ENCODE measurements at places on chromosomes 5 and 9.

DNA sequence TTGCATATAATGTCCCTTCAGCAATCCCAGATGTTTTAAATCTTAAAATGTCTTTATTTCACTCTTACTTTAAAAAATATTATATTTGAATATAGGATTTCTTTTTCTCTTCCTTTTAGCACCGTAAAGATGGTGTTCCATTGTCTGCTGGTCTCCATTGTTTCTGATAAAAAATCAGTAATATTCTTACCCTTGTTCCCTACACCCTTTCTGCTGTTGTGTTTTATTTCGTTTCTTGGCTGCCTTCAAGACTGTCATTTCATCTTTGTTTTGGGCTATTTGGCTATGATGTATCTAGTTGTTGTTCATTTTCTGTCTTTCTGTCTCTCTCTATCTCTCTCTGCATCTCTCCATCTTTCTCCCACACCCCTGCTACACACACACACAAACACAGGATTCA is 197.9 kb downstream of the IRX2 start:
- DNase-seq = no peak

- no peak for DNase-seq
Observed at GRCh38 chr5:20570486-20570885, 582.5 kb upstream of the CDH18 start.

GRCh38 chr5:118253225-118254061 is 734.9 kb downstream of the DTWD2 start:
- no peak for DNase-seq

GRCh38 chr5:84632418-84632817 is 247.7 kb upstream of the EDIL3 start:
- DNase-seq = no peak

- peak; percentile 66 for DNase-seq
Observed at GRCh38 chr9:98074115-98074990, 17.8 kb downstream of the NANS start.

DNA sequence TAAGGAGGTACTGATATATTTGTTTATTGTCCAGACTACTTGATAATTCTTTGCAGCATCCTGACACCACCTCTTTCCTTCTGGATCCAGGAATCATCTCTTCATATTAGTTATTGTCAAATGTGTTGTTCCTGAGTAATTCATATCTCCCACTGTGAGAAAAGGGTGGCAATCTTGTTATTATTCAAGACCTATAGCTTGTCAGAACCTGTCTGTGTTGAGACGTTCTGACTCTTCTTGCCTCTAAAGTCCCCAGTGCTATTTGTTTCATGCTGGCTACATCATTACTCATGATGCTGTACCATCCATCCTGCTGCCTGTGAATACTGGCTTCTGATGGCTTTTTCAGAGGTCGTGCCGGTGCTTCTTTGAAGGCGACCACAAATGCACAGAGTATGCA is 68.7 kb upstream of the TAF11L2 start:
- DNase-seq = no peak

DNA sequence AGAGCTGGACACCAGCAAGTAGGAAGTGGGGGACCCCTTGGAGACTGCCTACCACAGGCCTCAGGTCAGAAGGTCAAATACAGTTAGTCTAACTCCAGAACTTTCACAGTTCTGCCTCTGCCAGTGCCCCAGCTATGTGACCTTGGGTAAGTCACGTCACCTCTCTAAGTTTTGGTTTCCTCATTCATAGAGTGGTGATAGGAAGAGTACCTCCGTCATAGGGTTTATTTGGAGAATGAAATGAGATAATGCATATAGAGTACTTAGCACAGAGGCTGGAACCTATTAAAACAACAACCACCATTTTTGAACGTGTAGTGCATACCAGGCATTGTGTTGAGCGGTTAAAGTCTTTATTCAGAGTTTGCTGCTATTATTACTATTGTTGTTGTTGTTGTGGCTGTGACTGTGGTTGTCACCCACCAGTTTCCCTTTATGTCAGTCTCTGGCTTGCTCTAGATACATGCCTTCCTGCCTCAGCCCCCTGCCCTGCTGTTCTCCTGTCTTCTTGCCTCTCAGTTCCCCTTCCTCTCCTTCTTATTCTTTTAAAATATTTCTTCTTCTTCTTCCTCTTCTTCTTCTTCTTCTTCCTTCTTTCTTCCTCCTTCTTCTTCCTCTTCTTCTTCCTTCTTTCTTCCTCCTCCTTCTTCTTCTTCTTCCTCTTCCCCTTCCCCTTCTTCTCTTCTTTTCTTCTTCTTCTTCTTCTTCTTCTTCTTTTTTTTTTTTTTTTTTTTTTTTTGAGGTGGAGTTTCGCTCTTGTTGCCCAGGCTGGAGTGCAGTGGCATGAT is 67.8 kb downstream of the RALGPS1 start:
- DNase-seq = peak; percentile 49

DNA sequence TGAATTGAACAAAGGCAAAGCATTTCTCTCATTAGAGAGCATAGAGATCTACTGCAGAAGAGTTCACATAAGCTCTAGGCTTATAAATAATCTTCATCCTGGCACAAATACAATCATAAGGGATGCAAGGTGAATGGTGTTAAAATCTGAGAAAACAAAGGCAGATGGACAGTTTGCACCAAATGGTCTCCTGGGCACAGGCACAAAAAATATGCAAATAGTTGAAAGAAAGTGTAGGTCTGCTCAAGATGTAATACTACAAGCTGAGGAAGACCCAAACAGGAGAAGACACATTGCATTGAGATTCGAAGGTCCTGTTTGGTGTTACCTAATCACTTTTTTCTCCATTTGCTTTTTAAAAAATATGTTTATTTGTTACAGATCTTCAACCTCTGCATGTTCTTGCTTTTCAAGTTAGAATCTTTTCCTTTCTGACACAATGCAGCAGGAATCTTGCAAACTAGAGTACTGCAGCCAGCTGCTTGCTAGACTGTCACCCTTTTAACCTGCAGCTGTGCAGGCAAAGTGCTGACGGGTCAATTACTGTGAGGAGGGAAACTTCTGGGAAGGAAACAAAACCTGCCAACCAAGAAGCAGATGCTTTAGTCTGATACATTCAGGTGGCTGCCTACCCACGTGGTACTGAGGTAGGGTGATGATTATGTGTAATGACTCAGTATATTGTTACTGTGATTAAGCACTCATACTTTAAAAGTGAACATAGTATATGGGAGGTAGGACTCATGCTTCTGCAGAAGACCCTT is 1048.6 kb upstream of the SEMA6A start:
- DNase-seq = no peak

DNA sequence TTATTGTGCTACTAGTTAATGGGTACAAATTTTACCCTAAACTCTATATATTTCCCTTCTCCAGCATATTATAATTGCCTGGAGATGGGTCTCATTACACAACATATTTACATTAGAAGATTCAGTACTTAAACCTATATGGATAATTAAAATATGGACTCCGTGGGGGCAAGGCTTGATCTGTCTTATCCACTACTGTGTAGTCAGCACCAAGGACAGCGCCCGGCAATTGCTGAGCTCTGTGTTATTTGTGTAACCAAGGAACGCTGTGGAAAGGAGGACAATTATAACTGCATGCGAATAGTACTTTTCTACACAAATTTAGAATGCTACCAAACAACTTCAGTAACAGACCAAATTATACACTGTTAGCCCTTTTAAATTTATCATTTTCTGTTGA is 77.7 kb downstream of the DNAH5 start:
- DNase-seq = no peak

GRCh38 chr5:156534906-156535485 is 208.0 kb downstream of the SGCD start:
- no peak for DNase-seq

- DNase-seq = no peak
Observed at GRCh38 chr5:61731267-61731945, 399.3 kb downstream of the ZSWIM6 start.

DNA sequence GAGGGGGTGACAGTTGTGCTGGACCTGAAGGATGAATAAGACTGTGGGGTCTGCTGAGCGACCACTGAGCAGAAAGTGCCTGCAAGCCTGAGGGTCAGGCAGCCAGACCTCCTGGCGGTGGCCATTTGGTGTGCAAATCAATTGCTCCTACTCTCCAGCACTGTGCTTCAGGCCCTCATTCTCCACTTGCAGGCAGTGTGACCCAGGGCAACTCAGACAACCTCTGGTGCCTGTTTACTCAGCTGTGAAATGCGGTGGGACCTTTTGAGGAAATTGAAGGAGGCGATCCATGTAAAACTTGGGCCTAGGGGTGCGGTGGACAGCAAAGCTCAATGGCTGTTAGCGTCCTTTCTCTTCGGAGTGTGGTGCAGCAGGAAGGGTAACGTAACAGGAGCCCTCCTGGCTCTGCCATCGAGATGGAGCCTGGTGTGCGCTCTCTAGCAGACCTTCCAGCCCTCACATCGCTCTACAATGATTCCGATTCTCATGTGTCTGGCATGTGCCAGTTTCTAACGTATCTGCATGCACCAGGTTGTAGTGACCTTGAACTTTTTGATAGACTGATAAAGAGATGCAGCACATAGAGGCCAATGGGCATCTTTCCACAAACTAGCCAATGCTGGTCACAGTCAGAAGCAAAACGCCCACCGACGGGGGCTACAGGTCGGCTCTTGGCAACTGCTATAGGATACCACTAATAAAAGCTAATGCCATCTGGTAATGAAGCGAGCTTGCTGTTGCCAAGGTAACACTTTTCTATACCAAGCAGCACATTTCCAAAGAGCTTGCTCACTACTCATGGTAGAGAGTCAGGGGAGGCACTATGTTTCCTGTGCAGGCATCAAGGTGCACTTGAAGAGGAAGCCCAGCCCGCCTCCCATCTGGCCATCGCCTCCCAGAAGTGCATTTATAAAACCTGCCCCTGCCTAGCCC is 159.7 kb upstream of the RAPGEF1 start:
- DNase-seq = no peak

DNA sequence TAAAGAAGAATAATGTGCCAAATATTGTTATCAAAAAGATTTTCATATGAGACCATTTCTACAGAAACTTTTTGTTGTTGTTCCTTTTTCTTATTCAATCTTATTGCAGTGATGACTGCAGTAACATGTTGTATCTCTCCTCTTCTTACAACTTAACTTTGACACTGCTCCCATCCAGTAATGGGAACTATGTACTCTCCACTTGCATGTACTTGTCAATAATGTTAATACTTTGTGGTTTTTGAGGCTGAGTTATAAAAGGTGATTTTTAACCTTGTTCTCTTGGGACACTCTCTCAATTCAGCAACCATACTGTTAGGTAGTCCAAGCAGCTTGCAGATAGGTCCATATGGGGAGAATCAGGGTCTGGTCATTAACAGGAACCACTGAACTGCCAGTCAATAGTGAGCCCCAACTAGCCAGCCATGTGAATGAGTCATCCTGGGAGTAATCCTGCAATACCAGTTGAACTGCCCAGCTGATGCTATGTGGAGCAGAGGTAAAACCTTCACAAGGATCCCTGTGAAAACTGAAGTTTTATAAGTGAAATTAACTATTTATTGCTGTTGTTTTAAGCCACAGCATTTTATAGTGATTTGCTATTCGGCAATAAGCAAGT is 199.6 kb upstream of the DAB2 start:
- DNase-seq = no peak

- DNase-seq = no peak
Observed at GRCh38 chr9:34994260-34994899, 4.8 kb downstream of the DNAJB5 start.

- no peak for DNase-seq
Observed at GRCh38 chr9:38010918-38011704, 57.9 kb downstream of the SHB start.

- DNase-seq = no peak
Observed at GRCh38 chr5:147985608-147986007, 78.2 kb upstream of the SPINK5 start.

DNA sequence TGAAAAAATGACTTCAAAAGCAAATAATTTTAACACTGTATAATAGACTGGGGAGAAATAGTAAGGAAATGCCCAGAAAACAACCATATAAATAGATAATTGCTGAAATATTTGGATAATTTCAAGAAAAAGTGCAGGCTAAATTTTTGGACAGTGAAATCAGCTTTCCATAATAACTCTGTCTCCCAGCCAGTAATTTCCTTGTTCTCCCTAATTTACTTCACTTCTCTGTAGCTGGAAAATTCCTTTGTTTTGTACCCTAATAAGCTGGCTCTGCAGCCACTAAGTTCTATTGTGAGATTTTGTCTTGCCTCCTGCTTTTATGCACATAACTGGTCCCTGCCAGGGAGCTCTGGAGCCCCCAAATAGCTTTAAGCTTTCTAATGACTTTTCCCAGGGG is 27.7 kb downstream of the PRDM6 start:
- DNase-seq = no peak

GRCh38 chr5:64742821-64743220 is 25.7 kb downstream of the SREK1IP1 start:
- DNase-seq = no peak

DNA sequence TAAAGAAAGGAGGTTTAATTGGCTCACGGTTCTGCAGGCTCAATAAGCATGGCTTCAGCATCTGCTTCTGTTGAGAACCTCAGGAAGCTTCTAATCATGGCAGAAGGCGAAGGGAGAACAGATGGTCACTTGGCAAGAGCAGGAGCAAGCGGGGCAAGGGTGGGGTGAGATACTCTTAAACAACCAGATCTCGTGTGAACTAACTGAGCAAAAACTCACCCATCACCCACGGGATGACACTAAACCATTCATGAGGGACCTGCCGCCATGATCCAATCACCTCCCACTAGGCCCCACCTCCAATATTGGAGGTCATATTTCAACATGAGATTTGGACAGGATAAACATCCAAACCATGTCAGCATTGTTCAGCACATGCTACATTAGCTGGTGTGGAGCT is 89.1 kb upstream of the HAND1 start:
- DNase-seq = no peak

DNA sequence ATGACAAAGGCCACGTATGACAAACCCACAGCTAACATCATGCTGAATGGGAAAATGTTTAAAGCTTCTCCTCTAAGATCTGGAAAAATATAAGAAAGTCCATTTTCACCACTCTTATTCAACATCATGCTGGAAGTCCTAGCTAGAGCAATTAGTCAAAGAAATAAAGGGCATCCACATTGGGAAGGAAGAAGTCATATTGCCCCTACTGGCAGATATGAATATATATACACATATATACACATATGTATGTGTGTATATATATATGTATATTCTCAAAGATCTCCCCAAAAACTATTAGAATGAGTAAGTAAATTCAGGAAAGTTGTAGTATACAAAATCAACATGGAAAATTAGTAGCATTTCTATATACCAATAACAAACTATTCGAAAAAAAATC is 17.1 kb downstream of the APBA1 start:
- no peak for DNase-seq

DNA sequence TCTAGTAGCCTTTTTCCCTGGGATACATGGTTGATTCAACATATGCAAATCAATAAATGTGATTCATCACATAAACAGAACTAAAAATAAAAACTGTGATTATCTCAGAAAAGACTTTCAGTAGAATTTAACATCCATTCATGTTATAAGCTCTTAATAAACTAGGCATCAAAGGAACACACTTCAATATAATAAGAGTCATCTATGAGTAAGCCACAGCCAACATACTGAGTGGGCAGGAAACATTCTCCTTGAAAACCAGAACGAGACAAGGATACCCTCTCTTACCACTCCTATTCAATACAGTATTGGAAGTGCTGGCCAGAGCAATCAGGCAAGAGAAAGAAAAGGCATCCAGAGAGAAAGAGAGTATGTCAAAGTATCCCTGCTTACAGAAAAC is 239.9 kb downstream of the ATPSCKMT start:
- no peak for DNase-seq

- DNase-seq = no peak
Observed at GRCh38 chr5:112694853-112695709, 42.6 kb upstream of the APC start.

GRCh38 chr5:80246995-80247729 is 8.7 kb downstream of the SERINC5 start:
- no peak for DNase-seq

GRCh38 chr9:81687521-81688261 is 1.7 kb downstream of the TLE1 start:
- no peak for DNase-seq

GRCh38 chr9:4550777-4551484 is 60.7 kb downstream of the SLC1A1 start:
- DNase-seq = no peak

Data from effector memory CD8-positive, alpha-beta T cell (primary cell).